Subcutaneous adipose tissue (tissue), 4 donors: ENCODE measurements at places on chromosomes 3 and 15. TPM values are rescaled to one million over a fixed set of nuclear protein-coding genes. Genes with fewer than 3 reads are reported as not detected.

SH2D7 gene
- total RNA-seq = not detected

COLQ gene
- total RNA-seq = 2.0 TPM

FES gene
- 74.2 TPM for total RNA-seq

SLC9C1 gene
- total RNA-seq = not detected

SGO1 gene
- total RNA-seq = not detected

GOLGA6A gene
- total RNA-seq = 0.17 TPM

HRH1 gene
- total RNA-seq = 5.7 TPM

NUDT16 gene
- 36.2 TPM for total RNA-seq

HESX1 gene
- total RNA-seq = not detected

ACP3 gene
- total RNA-seq = not detected

NTRK3 gene
- total RNA-seq = 6.6 TPM

KCNMB2 gene
- not detected for total RNA-seq

RAD18 gene
- total RNA-seq = 5.9 TPM

PLSCR2 gene
- not detected for total RNA-seq

SSUH2 gene
- total RNA-seq = 0.98 TPM

PIGB gene
- total RNA-seq = 13.9 TPM

TRH gene
- not detected for total RNA-seq

PIERCE2 gene
- total RNA-seq = 2.0 TPM

TGM5 gene
- total RNA-seq = 1.0 TPM
